NCI-H1048 (cell line): ENCODE measurements at places on chromosomes 7 and 10.

DNA sequence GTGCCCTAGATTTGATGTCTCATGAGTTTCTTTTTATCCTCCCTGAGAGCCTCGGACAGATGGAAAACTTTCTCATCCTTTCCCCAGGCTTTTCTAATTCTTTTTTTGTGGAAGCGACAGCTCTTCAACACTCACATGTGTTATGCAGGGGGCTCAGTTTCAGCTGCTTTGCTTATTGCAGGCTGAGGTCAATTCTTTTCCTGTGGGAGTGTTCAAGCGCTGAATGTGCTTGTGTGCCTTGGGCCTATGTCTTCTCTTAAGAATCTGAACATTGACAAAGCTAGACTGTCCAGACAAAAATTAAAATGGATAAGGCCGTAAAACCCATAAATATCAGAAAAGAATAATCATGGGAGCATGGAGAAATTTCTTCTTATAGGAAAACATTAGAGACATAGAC is 125.2 kb upstream of the STEAP4 start:
- no peak for DNase-seq

DNA sequence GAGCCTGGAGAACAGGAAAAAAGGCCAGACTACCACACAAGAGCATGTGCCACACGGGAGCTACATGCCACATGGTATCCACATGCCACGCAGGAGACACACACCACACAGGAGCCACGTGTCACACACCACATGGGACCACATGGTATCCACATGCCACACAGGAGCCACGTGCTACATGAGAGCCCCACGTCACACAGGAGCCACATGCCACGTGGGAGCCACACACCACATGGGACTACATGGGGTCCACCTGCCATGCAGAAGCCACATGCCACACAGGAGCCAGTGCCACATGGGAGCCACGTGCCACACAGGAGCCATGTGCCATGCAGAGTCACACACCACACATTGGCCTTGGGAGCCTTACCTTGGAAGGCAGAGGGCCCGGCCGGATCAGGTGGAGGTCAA is 244.4 kb upstream of the PPP2R2D start:
- DNase-seq, result no peak

GRCh38 chr7:36945612-36946400 is 221.5 kb upstream of the AOAH start:
- DNase-seq, result no peak

- no peak for DNase-seq
These were observed 2.6 kb upstream of the GAD2 start for GRCh38 chr10:26214004-26214403.

GRCh38 chr10:13440185-13441061 is 88.4 kb downstream of the BEND7 start:
- no peak for DNase-seq

- DNase-seq, result no peak
These were observed 21.8 kb upstream of the TECTB start for GRCh38 chr10:112261281-112261822.

DNA sequence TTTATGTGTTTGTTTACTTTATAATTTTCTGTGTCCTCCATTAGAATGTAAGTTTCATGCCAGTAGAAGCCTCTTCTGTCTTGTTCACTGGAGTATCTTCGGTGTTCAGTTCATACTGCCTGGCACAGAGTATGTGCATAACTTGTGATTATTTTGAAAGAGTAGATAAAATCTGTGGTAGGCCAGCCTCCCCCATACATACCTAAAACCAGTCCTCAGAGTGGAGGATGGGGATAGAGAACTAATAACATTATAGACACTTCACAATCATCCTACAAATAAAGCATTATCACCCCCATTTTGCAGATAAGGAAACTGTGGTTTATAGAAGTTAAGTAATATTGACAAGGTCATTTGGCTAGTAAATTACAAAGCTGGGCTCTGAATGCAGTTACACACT is 28.0 kb downstream of the VIM start:
- DNase-seq, result no peak

DNA sequence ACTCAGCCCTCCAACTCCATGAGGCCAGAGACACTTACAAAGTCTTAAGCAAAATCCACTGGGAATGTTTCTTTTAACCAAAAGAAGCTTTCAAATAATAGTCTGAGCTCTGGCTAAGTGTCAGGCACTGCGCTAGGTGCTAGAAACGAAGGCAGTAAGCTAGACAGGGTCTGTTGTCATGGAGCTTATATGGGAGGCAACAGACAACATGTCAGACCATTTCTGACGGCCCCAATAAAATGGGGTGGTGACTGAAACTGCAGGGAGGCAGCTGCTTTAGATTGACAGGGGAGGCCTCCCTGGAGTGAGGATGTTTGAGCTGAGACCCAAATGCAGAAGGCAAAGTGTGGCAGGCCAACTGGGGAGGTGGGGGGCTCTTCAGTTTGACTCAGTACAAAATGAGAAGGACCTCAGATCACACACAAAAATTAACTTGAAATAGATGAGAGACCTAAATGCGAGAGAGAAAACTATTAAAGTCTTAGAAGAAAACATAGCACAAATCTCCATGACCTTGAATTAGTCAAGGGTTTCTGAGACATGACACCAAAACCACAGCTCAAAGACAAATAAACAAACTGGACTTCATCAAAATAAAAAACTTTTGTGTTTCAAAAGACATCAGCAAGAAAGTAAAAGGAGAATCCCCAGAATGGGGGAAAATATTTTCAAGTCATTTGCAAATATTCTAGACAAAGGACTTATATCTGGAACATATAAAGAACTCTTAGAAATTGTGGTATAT is 40.6 kb downstream of the SH3PXD2A start:
- no peak for DNase-seq

DNA sequence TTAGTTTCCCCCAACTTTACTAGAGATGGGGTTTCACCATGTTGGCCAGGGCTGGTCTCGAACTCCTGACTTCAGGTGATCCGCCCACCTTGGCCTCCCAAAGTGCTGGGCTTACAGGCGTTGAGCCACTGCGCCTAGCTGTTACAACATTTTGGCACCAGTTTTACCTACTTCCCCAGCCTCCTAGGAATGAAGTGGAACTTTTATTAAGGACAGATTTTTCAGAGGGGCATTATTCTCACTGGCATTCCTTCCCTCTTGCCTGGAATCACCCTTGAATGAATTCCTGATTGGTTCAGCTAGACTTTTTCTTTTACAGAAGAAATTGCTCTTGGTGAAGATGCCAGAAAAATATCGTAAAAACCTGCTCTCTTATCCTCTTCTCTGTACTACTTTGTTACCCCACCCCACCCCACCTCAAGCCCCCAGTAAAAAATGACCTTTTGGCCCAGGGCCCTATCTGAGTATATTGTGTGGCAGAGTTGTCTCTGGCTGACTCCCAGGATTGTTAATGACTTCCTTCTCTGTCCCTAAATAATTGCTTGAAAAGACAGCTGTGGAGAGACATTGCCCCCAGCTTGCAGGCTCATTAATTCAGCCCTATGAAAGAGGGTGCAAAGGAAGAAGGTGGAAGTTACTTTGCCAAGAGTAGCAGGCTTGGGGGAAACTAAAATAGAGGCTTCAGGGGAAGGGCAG is 189.6 kb downstream of the AUTS2 start:
- DNase-seq, result no peak

DNA sequence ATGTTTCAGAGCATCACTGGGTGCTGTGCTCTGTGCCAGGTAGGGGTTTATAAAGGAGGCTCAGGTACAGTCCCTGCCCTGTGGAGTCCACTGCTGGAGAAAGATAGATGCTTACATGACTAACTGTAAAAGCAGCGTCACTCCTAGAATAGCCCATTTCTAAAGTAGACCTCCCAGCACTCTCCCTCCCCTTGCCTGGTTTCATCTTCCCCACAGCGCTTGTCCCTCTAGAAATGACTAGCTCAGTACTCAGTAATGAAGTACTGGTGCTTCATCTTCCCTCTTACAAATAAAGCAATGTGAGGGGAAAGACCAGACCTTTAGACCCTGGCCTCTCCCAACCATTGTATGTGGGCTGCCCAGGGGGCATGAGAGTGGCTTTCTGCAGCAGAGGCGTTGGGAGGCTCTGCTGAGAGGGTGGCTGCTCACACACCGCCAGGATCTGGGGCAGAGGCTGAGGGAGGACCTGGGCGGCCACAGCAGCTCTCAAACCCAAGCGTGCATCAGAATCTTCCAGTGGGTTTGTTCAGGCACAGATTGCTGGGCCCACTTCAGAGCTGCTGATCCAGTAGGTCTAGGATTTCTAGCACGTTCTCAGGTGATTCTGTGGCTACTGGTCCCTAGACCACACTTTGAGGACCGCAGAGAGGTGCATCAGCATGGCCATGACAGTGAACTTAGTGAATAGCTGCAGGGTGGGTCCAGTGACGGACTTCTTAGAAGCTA is 110.3 kb upstream of the ANLN start:
- DNase-seq, result no peak

DNA sequence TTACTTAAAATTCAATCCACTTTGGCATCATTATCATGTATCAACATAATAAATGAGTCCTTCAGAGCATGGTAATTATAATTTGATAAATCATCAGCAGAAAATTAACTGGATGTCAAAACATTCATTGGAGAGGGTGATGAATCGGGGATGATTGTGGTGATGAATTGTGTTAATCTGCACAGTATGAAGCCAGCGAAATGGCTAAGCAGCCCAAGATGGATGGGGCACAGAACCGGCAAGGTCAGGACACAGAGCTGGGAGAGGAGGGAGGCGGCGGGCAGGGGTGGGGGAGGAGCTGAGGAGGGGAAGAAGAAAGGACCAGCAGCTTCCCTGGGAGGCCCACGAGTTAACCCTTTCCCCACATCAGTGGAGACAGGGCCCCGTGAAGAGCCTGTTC is 536.1 kb downstream of the LRMDA start:
- no peak for DNase-seq

GRCh38 chr7:138710536-138711385 is 9.6 kb upstream of the SVOPL start:
- no peak for DNase-seq

DNA sequence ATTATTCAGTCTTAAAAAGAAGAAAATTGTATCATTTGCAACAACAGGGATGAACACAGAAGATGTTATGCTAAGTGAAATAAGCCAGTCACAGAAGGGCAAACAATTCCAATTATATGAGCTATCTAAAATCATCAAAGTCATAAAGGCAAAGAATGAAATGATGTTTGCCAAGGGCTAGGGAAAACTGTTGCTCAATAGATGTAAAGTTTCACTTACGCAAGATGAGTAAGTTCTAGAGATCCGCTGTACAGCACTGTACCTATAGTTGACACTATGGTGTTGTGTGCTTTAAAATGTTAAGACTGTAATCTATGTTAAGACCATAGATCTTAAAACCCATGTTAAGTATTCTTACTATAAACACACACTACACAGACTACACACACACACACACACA is 904.6 kb upstream of the LRRN3 start:
- DNase-seq, result no peak

DNA sequence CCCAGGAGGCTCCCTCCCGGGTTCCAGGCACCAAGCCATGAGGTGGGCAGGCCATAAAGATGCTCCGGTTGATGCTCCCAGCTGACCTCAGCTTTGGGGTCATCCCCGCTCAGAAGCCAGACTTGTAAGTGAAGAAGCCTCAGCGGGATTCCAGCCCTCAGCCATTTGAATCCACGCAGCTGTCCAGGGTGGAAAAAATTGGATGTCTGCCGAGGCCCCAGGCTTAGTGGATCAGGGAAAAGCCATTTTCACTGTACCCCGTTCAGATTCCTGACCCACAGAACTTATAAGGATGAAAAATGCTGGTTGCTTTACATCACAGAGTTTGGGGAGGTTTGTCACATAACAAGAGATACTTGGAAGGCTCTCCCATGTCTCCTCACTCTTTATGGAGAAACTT is 49.2 kb upstream of the CPN1 start:
- DNase-seq, result no peak

- DNase-seq, result no peak
These were observed 139.5 kb upstream of the CHST15 start for GRCh38 chr10:124232686-124233545.

DNA sequence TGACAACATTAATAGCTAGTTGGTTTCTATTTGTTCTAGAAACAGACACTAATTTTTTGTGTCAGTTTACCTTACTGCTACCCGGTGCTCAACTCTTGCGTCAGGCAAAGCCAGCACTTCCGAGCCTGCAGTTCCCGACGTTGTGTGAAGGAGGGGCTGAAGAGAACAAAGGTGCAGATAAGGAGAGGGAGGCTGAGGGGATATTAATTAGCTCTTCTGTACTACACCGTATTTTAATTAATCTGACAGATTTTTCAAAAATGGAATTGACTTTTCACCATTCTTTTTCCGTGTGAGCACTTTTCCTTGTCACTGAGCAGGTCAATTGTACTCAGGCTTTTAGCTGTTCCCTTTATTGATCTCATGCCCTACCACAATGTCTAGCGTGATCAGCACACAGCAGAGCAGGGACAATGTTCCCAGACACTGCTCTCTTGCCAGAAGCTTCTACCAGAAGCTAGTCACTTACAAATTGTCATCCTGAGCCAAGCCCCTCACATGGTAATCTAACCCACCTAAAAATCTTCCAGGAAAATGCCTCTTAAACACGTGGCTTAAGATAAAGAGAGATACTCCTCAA is 650.5 kb upstream of the MKI67 start:
- DNase-seq, result no peak

GRCh38 chr10:17023386-17024298 is 106.0 kb downstream of the CUBN start:
- no peak for DNase-seq

DNA sequence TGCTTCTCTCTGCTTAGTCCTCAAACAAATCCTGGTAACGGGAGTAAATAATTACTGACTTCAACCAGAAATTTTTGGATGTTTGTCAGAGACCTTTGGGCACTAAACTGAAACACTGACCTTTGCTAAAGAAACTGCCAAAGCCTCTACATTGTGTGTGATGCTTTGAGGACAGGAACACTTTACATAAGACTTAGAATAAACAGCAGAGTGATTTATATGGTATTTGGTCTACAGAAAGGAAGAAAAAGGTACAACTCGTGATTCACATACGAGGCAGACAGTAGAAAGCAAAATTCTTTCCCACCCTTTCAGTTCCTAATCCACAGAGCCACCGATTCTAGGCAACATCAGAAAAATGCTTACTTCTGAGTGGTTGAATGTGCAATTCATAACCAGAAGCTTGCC is 59.8 kb downstream of the SLC16A12 start:
- no peak for DNase-seq

DNA sequence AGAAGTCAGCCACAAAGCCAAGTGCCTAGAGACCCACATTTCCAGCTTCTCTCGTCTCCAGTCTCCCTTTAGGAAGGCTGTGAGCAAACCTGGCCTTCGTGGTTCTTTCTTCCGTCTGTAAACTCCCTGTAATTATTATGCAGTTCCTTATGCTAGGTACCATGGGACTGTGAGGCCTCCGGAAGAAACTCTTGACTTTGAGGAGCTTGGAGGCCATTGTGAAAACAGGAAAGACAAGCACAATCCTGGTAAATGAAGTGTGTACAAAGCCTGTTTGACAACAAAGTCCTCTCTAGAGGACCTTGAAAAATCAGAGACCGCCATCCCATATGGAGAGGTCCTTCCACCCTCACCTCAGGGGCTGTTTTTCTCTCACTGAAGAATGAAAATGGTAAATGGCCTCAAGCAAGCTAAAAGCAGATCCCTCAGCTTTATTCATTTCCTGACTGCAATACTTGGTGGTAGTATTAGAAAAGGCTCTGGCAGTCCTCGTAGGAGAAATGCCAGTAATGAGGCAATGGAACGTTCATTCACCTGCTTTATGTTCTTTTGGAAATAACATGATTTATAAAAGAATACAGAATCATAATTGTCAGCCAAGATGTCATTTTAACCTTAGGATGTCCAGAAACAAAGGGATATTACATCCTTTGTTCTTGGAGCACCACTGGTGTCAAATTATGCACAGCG is 926.4 kb downstream of the LRMDA start:
- DNase-seq, result no peak
